ENCODE measurements at places on chromosomes 12 and 14. TPM values are rescaled to one million over a fixed set of nuclear protein-coding genes. Genes with fewer than 3 reads are reported as not detected.
A peak's percentile ranks its signal among the peaks of the same experiment; 100 is the strongest.

DNA sequence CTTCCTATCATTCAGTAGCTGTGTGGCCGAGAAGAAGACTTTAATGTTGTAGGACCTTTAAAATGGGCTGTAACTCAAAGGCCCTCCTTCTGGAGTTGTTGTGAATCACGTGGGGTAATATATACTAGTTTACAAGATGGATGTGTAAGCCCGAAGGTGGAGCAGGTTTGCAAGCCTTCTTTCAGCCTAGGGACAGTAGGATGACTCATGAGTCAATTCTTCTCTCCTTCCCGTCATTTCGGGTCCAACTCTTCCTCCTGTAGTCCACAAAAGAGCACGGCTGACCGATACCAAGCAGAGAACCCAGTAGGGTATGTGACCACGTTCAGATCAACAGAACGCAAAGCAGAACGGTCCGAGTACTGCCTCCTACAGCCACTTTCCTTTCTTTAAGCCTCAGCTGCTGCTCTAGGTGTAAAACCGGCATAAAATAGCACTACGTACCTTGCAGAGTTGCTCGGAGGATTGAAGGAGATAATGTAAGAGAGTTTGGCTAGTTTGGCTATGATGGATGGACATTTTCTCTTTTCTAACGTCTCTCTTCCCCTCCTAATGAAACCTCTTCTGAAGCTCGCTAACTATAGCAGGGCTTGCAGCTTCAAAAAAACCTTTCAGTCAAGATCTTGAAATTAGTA is 1.3 kb upstream of the RASSF3 start:
- no peaks in the 10 kb centered on the region for H3K4me1 ChIP-seq
- H3K36me3 ChIP-seq, result no peaks in the 10 kb centered on the region
- H3K27ac ChIP-seq, result peak overlapping the region; percentile 85
- H3K4me3 ChIP-seq, result peak overlapping the region; percentile 66
- H3K27me3 ChIP-seq, result no peaks in the 10 kb centered on the region
- DNase-seq, result no peak

- H3K4me1 ChIP-seq, result peaks cover 4% of the 10 kb centered on the region
- H3K27me3 ChIP-seq, result no peaks in the 10 kb centered on the region
- peaks cover 22% of the 10 kb centered on the region for H3K36me3 ChIP-seq
- no peak overlapping the region for H3K4me3 ChIP-seq
Measured at GRCh38 chr12:109968801-109969200, 27.4 kb downstream of the GIT2 start.

- no peak for DNase-seq
- no peaks in the 10 kb centered on the region for H3K36me3 ChIP-seq
- H3K4me1 ChIP-seq, result peaks cover 59% of the 10 kb centered on the region
Measured at GRCh38 chr14:77039285-77040058, 11.0 kb upstream of the IRF2BPL start.

Gene HECTD4
- polyA plus RNA-seq, result 37.2 TPM

GRCh38 chr12:72610854-72611358 is 338.7 kb downstream of the TRHDE start:
- H3K27me3 ChIP-seq, result no peaks in the 10 kb centered on the region
- no peak overlapping the region for H3K27ac ChIP-seq
- no peaks in the 10 kb centered on the region for H3K4me1 ChIP-seq
- DNase-seq, result no peak
- H3K4me3 ChIP-seq, result no peak overlapping the region
- no peaks in the 10 kb centered on the region for H3K36me3 ChIP-seq

Gene CCDC196
- 1.2 TPM for polyA plus RNA-seq

Gene SLCO1C1
- polyA plus RNA-seq, result 0.08 TPM

GRCh38 chr12:118650586-118650960 is 274.2 kb downstream of the SUDS3 start:
- no peaks in the 10 kb centered on the region for H3K27me3 ChIP-seq
- no peak overlapping the region for H3K27ac ChIP-seq
- H3K4me3 ChIP-seq, result no peak overlapping the region
- no peaks in the 10 kb centered on the region for H3K4me1 ChIP-seq
- H3K36me3 ChIP-seq, result no peaks in the 10 kb centered on the region

Gene STK38L
- polyA plus RNA-seq, result 9.7 TPM

- DNase-seq, result no peak
- no peaks in the 10 kb centered on the region for H3K27me3 ChIP-seq
- H3K4me3 ChIP-seq, result no peak overlapping the region
- no peaks in the 10 kb centered on the region for H3K36me3 ChIP-seq
- H3K4me1 ChIP-seq, result no peaks in the 10 kb centered on the region
Measured at GRCh38 chr12:43964961-43965360, 129.1 kb downstream of the TMEM117 start.

GRCh38 chr12:125014526-125014925 is 21.1 kb downstream of the BRI3BP start:
- H3K27me3 ChIP-seq, result no peaks in the 10 kb centered on the region
- H3K4me3 ChIP-seq, result no peak overlapping the region
- no peak for DNase-seq

DNA sequence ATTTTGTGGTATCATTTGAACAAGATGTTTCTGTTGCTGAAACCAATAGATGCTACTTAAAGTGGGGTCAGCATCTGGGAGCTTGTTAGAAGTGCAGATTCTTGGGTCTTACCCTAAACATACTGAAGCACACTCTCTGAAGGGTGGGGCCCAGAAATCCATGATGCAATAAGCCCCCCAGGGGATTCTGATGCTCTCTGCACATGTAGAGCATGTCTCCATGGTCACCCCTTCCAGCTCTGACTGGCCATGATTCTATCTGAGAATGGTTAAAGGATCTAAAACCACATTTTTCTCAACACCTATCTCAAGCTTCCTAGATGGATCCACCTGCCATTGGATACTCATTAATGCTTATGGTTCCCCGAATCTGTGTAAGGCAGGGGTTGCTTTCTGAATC is 20.4 kb downstream of the JDP2 start:
- peak overlapping the region; percentile 85 for H3K27ac ChIP-seq
- H3K27me3 ChIP-seq, result no peaks in the 10 kb centered on the region
- no peaks in the 10 kb centered on the region for H3K36me3 ChIP-seq
- H3K4me1 ChIP-seq, result peaks cover 46% of the 10 kb centered on the region
- no peak for DNase-seq
- H3K4me3 ChIP-seq, result no peak overlapping the region

Gene GPR84
- 0.27 TPM for polyA plus RNA-seq

- H3K27ac ChIP-seq, result no peak overlapping the region
- H3K27me3 ChIP-seq, result no peaks in the 10 kb centered on the region
- H3K4me1 ChIP-seq, result no peaks in the 10 kb centered on the region
- no peaks in the 10 kb centered on the region for H3K36me3 ChIP-seq
- no peak for DNase-seq
Measured at GRCh38 chr12:118912697-118913270, 68.6 kb upstream of the SRRM4 start.

DNA sequence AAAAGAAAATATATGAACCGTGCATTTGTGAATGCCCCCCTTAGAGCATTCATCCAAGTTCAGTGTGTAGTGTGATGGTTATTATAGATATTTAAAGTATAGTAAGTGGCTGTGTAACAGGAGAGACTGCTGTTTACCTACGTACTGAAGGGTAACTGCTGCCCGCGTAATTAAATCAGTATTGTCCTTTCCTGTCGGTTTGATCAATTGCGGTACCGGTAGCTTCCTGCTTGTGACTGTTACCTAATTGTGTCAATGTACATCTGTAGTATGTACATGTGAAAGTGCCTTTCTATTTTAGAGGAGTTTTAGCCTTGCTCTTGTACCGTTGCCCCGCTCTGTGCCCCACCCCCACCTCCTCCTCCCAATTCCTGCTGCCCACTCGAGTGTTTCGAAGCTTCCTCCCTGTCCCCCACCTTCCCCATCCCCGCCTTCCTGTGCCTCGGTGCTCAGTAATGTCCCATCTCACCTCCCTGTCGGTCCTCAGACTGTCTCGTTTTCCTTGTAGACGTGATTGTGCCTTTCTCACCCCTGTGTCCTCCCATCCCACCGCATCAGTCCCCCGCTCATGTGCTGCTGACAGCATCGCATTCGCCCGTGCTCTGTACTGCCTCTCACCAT is 75.0 kb downstream of the KICS2 start:
- H3K4me3 ChIP-seq, result no peak overlapping the region
- DNase-seq, result no peak
- no peaks in the 10 kb centered on the region for H3K27me3 ChIP-seq
- no peaks in the 10 kb centered on the region for H3K36me3 ChIP-seq

Gene TSPAN11
- polyA plus RNA-seq, result 0.23 TPM

DNA sequence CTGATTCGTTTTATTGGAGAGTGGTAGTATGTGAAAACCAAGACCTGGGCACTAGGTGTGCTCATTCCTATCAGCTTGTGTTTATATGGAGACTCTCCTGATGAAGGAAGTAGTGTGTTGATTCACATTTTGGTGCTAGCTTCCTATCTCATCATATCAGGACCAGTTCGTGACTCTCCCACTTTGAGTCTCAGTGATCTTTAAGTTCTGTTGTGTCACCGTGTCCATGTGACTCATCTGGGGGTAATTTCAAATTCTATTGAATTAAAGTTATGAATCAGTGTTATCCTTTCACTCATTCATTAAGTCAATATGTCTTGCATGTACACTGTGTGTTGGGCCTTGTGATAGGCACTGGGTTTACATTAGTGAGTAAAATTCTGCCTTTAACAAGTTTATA is 180.2 kb downstream of the CACNA1C start:
- no peak overlapping the region for H3K27ac ChIP-seq
- no peaks in the 10 kb centered on the region for H3K4me1 ChIP-seq
- H3K4me3 ChIP-seq, result no peak overlapping the region
- H3K27me3 ChIP-seq, result no peaks in the 10 kb centered on the region

- no peak overlapping the region for H3K27ac ChIP-seq
- no peaks in the 10 kb centered on the region for H3K36me3 ChIP-seq
- H3K4me3 ChIP-seq, result no peak overlapping the region
- no peaks in the 10 kb centered on the region for H3K27me3 ChIP-seq
Measured at GRCh38 chr12:128578045-128578444, 245.7 kb downstream of the SLC15A4 start.

Gene LRRC23
- polyA plus RNA-seq, result 13.0 TPM

GRCh38 chr12:104935886-104936285 is 22.2 kb downstream of the SLC41A2 start:
- H3K27me3 ChIP-seq, result no peaks in the 10 kb centered on the region
- no peak overlapping the region for H3K4me3 ChIP-seq
- DNase-seq, result no peak
- H3K36me3 ChIP-seq, result no peaks in the 10 kb centered on the region

DNA sequence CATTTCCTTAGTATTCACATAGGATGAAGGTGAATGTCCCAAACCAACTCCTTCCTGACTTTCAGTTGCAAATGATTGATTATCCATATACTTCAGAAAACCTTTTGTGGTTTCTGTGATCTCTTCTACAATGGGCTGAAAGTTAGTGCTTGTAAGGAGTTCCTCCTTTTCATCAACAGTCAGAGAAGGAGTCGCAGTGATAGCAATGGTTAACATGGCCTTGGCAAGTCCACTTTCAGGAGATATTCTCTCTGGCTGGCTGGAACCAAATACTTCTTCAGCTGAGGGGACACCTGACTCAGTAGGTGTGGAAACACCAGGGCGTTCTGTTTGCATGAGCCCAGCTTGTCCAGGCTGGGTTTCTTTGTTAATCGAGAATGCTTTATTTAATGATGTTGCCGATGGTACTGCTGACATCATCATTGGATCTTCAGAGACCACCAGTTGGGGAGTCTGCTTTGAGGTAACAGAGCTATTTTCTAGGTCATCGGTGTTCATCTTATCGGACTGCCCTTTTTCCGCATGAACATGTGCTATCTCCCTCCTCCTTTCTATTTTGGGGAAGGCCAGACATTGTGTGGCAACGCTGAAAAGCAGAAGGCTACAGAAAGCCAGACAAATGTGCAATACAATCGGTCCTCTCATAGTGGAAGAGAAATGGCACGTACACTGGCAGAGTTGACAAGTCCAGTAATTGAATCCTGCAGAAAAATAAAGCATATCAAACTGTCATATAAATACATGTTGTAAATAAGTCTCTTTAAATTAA is 13.1 kb downstream of the ARMH4 start:
- no peak overlapping the region for H3K27ac ChIP-seq
- H3K4me3 ChIP-seq, result no peak overlapping the region
- no peaks in the 10 kb centered on the region for H3K36me3 ChIP-seq
- no peaks in the 10 kb centered on the region for H3K4me1 ChIP-seq
- DNase-seq, result no peak

- no peak for DNase-seq
- H3K4me1 ChIP-seq, result no peaks in the 10 kb centered on the region
- H3K36me3 ChIP-seq, result no peaks in the 10 kb centered on the region
- no peak overlapping the region for H3K4me3 ChIP-seq
Measured at GRCh38 chr14:53571641-53572328, 384.8 kb downstream of the BMP4 start.

DNA sequence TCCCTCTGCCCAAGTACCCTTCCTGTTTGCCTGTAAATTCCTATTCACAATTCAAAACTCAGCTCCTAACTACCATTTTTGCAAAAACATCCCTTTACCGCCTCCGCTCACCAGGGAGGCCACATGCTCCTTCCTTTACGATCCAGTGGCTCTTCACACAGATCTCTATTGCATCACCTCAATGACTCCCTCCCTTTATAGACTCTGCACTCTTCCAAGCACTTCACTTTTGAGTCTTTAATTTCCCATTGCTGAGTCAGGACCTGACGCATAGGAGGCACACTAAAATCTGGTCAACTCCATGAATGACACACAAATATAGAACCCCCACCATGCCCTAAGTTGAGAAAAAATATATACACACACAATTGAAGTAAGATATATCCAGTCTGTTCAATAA is 45.9 kb downstream of the PPP1R13B start:
- H3K4me3 ChIP-seq, result no peak overlapping the region
- no peaks in the 10 kb centered on the region for H3K36me3 ChIP-seq
- no peak for DNase-seq
- no peak overlapping the region for H3K27ac ChIP-seq

Gene GSC
- 0.38 TPM for polyA plus RNA-seq

Gene ZBTB42
- polyA plus RNA-seq, result 7.6 TPM

Gene LRRIQ1
- 0.80 TPM for polyA plus RNA-seq

- no peaks in the 10 kb centered on the region for H3K36me3 ChIP-seq
- no peak for DNase-seq
- no peak overlapping the region for H3K27ac ChIP-seq
- H3K4me3 ChIP-seq, result no peak overlapping the region
- H3K4me1 ChIP-seq, result no peaks in the 10 kb centered on the region
- H3K27me3 ChIP-seq, result no peaks in the 10 kb centered on the region
Measured at GRCh38 chr12:74732826-74733225, 195.2 kb downstream of the ATXN7L3B start.

- no peaks in the 10 kb centered on the region for H3K27me3 ChIP-seq
- H3K4me1 ChIP-seq, result peaks cover 4% of the 10 kb centered on the region
- DNase-seq, result no peak
- peaks cover 3% of the 10 kb centered on the region for H3K36me3 ChIP-seq
- no peak overlapping the region for H3K27ac ChIP-seq
- no peak overlapping the region for H3K4me3 ChIP-seq
Measured at GRCh38 chr12:49578471-49579112, 10.7 kb upstream of the MCRS1 start.
